Activated gamma-delta T cell treated with anti-CD3 and anti-CD28 coated beads, Interleukin-2, amount 50 U/mL, for 16 hours (primary cell): ENCODE measurements at places on chromosomes 13 and 19.

GRCh38 chr13:97233499-97233898 lies 11.4 kb downstream of the MBNL2 start:
- no peak for DNase-seq

DNA sequence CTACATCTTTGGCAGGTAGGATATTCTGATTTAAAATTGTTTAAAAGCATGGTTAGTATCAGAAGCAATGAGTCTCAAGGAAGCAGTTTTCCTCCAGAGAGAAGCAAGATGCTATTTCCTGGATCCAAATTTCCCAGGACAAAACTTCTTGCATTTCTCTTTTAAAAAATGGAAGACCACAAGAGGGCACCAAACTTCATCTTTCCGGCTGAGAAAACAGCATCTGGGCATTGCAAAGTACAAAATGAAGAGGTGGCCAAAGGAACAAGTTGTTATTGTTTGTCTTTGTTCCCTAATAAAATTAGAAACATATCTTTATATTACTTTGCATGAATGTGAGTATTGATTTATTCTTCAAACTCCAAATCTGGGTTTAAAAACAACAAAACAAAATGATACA lies 60.0 kb upstream of the LRCH1 start:
- no peak for DNase-seq

DNA sequence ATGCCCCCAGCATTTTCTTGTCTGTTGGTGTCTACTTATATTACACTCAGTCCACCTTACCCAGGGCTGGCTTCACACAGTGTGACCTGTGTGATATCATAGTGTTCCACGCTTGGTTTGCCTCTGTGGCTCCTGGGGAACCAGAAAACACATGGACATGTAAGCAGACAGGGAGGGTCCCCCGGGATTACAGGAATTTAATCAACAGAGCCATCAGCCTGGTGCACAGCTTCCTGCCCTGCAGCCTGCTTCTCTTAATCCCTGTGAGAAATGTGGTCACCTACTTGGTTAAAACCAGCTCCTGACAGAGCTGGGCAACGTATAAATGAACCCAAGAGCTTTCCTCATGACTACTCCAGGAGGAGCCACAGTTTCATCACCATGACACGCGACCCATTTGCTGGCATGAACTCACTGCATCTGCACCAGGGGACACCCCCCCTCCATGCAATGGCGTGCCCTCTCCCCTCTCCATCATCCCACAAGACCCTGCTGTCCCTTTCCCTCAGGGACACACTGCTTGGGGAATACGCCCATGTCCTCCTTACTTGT lies 152.1 kb downstream of the UQCRFS1 start:
- DNase-seq, result no peak

- DNase-seq, result no peak
These were observed 45.7 kb downstream of the COL4A2 start for GRCh38 chr13:110352735-110353134.

DNA sequence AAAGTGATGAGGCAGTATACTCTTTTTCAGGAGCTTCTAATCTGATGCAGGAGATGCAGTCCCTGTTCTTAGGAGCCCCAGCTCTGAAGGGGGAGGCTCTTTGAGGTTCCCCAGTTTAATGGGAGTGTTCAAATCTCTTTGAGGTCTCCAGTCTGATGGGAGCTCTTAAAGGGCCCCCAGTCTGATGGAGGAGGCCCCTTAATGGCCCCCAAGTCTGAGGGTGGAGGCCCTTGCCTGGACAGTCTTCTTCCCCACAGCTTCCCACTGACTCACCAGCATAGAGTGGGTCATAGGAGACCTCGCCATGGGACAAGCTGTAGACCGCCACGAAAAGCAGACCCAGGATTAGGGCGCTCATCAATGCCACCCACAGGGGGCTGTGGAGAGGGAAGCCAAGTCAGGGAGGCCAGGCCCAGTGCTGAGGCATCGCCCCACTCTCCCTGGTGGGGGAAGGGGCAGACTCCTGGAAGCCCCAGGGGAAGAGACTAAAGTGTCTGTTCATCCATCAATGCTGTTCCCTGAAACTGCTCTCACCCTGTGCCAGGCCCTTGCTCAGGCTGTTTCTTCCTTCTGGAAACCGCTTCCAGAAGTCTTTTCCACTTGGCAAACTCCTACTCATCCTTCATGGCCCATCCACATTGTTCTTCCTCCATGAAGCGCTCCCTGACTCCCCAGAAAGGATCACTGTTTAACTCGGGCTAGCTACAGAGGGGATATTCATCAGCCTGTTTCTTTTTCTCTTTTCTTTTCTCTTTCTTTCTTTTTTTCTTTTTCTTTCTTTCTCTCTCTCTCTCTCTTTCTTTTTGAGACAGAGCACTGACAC lies 2.1 kb downstream of the TM6SF2 start:
- DNase-seq, result no peak

- DNase-seq, result no peak
These were observed 77.1 kb downstream of the CCNA1 start for GRCh38 chr13:36509369-36509768.
